ENCODE measurements at places on chromosomes 2 and 18.

DNA sequence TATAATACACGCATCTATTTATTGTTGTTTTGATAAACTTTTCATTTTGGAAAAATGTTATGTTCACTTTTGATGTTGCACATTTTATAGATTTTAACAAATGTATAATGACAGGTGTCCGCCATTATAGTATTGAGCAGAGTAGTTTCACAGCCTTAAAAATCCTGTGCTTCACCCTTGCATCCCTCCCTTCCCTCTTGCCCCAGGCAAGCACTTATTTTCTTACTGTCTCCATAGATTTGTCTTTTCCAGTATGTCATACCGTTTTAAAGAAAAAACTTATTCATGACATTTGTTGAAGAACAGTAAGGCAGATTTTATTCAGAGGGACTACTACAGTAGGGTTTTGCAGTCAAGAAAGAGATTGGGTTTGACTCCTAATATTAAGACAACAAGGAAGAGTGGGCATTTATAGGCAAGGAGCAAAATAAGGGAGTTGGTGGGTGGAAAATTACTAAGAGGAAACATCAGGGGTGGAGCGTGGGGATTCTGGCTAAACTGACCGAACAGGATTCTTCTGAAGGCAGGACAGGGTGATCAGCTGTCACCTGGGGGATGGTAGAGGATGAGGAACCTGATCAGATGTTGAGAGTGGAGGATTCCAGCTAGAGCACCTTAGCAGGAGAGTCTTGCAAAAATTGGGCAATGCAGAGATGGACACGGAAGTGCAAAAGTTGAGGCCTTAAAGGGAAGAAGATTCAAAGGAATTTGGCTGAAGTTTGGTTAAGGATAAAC is 108.8 kb downstream of the NCK2 start:
- peak; percentile 88 for DNase-seq

DNA sequence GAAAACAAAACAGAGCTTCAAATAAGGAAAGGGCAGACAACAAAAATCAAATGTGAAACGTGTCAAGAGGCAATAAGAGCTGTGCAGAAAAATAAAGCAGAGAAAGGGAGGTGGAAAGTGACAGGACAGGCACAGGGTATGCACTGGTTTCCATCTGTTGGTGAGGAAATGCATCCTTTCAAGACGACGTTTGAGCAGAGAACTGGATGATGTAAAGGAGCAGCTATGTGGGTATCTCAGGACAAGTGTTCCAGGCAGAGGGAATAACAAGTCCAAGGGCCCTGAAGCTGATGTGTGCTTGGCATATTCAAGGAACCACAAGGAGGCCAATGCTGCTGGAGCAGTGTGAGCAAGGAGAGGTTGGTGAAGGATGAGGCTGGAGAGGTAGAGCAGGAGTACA is 168.9 kb upstream of the SERPINE2 start:
- DNase-seq = peak; percentile 62

GRCh38 chr2:205731583-205731981 is 49.3 kb downstream of the NRP2 start:
- DNase-seq = no peak

DNA sequence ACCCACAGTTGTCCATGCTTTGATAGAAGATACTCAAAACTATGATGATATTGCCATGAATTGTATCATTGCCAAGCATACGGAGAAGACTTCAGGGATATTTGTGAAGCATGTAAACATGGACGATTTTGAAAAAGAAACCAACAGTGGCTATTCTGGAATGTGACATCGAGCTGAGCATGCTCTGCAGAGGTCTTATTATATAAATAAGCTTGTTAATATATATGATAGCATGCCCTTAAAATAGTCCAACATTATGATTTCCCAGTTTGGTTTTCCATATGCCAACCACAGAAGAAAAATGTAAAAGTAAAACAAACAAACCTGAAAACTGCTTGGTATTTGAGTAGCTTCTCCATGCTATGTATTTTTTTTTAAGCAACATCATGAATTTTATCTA is 159.1 kb downstream of the LNPK start:
- no peak for DNase-seq

GRCh38 chr2:51213826-51214225 is 181.9 kb upstream of the NRXN1 start:
- DNase-seq = no peak

DNA sequence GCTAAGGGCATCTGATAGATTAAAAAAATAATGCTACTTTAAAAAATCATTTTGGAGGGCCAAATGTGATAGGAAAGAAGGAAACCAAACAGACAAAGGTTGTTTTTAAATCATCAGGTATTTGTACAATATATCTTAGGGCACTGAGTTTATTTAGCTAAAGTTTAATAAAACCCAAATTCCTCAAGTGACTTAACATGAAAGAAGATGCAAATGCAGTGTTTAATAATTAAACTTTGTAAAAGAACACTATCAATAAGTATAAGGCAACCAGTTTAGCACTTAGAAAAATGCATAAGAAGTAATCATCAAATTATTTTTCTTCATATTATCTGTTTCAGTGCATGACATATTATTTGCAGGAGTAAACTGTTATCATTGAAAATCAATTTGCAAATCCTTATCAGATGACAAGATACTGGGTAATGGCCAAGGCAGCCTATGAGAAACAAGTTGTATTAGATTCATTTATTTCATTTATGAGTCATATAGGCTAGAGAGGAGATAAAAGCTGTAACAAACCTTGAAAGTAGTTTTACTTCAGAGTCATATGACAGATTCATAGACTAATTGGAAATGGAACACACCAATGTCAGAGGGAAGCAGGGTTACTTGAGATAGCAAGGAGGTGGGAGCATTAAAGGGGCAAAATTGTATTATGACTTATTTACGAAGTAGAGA is 165.5 kb downstream of the GCA start:
- no peak for DNase-seq

- no peak for DNase-seq
Measured at GRCh38 chr2:579961-580360, 97.2 kb downstream of the TMEM18 start.

GRCh38 chr18:46152436-46152807 is 48.2 kb downstream of the HAUS1 start:
- DNase-seq = no peak

- peak; percentile 47 for DNase-seq
Measured at GRCh38 chr2:153474876-153475435, 3.6 kb downstream of the RPRM start.

GRCh38 chr2:157760949-157761348 is 115.2 kb downstream of the ACVR1 start:
- DNase-seq = no peak

- no peak for DNase-seq
Measured at GRCh38 chr2:60836491-60836890, 44.9 kb upstream of the REL start.

DNA sequence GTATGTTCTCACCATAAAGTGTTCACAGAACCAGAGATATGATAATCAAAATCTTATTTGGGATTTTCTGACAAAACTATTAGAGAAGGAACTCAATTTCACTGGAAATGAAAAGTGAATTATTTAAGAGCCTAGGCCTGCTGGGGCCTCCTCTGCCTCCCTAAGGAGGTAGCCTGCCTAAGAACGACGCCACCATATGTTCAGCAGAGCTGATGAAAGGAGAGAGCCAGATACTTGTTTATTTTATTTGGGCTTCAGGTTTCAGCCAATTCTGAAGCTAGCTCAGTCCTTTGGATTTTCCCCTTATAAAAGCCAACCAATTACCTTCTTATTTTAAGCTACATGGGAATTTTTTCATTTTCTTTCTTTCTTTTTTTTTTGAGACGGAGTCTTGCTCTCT is 433.1 kb upstream of the MAP2 start:
- DNase-seq = no peak

DNA sequence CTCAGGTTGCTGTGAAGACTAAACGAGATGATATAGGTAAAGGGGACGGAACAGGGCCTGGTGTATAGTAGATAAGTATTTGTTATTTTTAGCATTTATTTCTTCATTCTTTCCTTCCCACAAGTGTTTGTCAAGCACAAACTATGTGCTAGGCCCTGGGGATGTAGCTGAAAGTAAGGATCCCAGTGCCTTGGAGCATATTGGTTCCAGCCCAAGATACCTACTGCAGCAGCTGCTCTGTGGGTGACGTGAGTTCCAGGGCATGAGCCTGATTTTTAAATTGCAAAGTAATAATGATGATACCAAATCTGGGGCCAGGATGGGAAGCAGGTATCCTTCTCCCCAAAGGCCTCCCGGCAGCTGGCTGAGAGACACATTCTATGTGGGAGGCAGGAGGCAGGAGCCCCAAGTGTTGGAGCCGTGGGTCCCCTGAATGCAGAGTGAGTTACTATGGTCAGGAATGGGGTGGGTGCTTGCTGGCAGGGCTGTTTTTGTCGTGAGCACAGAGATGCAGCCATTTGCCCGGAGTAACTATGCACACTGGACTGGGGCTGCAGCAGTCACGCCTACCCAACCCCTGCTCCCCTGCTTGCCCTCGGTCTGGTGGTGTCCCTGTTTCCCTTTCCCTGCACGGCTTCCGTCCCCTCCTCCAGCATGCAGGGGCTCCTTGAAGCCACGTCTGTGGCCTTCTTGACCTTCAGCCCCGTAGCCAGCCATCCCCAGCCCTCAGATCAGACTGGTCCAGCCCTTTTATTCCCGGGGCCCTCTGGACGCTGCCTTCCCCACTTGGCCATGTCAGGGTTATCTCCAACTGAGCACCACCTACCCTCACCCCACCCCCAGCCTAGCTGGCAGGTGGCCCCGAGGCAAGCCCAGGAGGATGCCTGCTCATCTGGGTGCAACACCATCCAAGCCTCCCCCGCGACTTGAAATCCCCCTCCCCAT is 52.4 kb downstream of the INHBB start:
- peak; percentile 40 for DNase-seq

DNA sequence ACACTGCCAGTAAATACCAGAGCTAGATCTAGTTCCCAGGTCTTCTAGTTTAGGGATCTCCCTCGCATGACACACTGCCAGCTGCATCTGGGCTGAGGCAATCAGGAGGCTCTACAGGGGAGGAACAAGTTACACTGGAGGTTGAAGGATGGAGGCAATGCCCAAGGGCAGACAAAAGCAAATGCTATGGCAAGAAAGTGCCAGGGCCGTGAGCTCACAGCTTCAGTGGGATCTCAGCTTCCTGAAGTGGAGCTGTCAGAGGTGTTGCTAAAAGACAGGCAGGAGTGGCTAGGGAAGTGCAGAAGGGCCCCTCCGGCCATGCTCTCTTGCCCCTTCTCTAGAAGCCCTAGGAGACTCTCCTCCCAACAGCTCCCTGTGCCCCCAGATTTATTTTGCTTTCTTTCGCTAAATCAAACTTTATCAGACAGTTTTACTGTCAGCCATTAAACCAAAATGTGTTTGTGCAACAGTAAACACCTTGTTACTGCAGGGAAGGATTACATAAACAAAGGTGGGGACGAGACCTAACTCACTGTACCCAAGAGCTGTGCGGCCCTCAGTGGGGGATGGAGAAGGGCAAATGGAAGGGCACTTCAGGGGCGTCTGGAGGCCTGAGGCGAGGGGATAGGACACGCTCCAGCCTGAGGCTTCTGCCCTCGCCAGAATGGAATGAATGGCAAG is 39.4 kb upstream of the PKDCC start:
- DNase-seq = peak; percentile 59

- peak; percentile 38 for DNase-seq
Measured at GRCh38 chr2:239827523-239827890, 197.6 kb downstream of the NDUFA10 start.

- DNase-seq = peak; percentile 67
Measured at GRCh38 chr2:153391131-153391530, 87.4 kb downstream of the RPRM start.
